Left lobe of liver (tissue), 2 donors: ENCODE measurements at places on chromosomes 16 and 17. TPM values are rescaled to one million over a fixed set of nuclear protein-coding genes. Genes with fewer than 3 reads are reported as not detected.

GRCh38 chr16:62213763-62214162 is 177.5 kb upstream of the CDH8 start:
- no peak for DNase-seq

GRCh38 chr17:30095507-30096244 is 20.9 kb upstream of the NSRP1 start:
- DNase-seq = no peak

- peak; percentile 94 for DNase-seq
These were observed 24.5 kb downstream of the AKAP1 start for GRCh38 chr17:57109393-57110151.

DNA sequence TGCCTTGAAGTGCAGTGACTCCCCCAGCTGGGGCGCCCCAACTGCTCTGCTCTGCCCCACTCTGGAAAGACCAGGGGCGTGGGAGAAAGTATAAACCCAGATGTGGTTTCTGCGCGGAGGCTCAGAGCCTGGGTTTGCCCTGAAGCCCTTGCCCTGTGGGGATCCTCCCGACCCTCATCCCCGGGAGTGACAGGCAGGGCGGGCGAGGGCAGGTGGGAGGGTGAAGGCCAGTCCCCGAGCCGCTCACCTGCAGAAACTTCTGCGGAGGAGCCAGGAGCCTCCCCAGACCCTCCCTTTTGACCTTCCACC is 3.8 kb downstream of the TPSD1 start:
- no peak for DNase-seq

- DNase-seq = peak; percentile 59
These were observed 5.9 kb downstream of the BBS2 start for GRCh38 chr16:56513972-56514371.

DNA sequence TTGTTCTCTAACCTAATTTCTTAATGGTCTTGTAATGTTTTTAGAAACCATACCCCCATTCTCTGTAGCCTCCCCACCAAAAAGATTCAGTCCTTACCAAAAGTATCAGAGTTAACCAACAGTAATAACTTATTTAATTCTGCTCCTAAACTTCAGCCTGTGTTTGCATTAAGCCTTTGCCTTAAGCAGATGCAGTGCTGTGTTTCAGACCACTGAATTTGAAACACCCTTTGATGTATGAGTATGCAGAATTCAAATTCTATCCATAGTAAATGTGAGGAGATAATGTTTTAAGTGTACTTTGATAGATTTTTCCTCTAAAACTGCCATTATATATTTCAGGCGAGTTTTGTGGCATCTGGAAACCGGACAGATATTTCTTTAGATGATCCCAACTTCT is 171.6 kb upstream of the RBL2 start:
- no peak for DNase-seq

DNA sequence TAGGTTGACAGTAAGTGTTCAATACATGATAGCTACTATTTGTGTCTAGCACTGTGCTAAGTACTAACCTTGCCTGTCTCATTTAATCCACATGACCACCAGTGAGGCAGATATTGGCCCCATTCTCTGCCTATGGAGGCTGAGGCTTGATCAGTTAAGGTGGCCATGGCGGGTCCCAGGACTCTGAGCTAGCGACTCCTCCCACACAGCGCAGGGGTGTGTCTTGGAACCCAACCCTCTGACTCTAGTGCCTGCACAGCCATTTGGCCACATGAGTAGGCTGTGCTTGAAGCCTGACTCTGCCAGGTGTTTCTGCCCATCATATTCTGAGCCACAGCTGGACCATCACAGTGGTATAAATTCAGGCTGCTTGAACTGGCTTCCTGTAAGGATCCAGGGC is 6.4 kb downstream of the NHERF1 start:
- no peak for DNase-seq

GRCh38 chr16:49580751-49581303 is 207.2 kb downstream of the C16orf78 start:
- DNase-seq = peak; percentile 66

DNA sequence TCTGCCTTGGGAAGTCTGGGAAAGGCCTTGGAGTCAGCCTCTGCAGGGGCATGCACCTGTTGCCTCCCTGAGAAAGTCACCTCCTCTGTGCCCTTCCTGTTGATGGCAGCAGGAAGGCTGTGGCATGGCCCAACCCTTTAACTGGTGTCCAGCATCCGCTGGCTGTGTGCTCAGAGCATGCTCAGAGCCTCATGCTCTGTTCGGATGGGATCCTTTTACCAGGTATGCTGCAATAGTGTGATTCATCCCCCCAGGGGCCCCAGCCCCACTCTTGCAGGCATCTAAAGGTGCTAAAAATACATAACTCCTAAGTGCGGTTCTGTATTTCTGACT is 24.9 kb downstream of the KLHL36 start:
- DNase-seq = no peak

DNA sequence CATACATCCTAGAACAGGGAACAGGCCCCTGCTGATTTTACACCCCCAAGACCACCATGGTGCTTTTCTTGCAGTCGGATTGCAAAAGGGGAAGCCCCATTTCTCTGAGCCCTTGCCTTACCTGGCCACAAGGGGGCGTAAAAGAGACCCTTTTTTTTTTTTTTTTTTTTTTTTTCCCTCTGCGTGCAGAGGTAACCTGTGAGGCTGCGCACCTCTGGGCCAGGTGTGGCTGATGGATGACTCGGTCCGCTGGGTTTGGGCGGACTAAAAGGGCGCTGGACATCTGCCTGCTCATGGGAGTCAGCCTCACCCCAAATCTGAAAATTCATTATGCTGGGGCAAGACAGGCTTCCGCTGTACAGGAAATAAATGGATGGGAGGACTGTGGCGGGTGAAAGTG is 281.0 kb downstream of the CBLN1 start:
- DNase-seq = no peak

DNA sequence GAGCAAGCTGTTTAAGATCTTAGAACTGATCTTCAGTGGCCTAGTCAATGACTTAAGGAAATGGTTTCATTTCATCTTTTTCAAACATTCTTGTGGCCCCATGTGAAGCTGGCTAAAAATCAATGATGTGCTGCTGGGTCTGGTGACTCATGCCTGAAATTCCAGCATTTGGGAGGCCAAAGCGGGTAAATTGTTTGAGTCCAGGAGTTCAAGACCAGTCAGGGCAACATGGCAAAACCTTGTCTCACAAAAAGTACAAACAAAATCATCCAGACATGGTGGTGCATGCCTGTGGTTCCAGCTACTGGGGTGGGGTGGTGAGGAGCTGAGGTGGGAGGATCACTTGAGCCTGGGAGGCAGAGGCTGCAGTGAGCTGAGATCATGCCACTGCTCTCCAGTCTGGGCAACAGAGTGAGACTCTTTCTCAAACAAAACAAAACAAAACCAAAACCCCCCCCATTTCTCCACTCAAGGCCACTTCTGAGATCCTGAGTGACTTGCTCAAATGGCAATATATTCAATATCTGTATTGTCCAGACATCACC is 17.4 kb upstream of the COL1A1 start:
- DNase-seq = no peak

GRCh38 chr16:2178321-2179106 is 17.9 kb downstream of the CASKIN1 start:
- no peak for DNase-seq

GRCh38 chr17:31418773-31419350 is 27.4 kb downstream of the RAB11FIP4 start:
- no peak for DNase-seq

DNA sequence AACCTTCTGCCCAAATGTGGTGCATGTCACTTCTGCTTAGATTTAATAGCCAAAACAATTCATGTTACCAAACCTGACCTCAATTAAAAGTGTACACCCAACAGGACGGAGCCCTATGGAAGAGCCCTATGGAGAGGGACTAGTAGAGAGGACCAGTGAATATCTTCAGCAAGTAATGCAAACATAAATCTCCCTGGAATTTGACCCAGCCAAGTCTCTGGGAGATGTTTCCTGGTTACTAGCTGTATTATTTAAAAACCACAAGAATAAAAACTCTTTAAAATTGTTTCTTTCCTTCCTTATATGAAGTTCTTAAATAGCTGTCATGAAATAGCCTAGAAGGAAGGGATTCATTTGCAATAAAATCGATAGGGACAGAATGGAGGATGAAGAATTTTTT is 255.8 kb downstream of the CDH11 start:
- no peak for DNase-seq

DNA sequence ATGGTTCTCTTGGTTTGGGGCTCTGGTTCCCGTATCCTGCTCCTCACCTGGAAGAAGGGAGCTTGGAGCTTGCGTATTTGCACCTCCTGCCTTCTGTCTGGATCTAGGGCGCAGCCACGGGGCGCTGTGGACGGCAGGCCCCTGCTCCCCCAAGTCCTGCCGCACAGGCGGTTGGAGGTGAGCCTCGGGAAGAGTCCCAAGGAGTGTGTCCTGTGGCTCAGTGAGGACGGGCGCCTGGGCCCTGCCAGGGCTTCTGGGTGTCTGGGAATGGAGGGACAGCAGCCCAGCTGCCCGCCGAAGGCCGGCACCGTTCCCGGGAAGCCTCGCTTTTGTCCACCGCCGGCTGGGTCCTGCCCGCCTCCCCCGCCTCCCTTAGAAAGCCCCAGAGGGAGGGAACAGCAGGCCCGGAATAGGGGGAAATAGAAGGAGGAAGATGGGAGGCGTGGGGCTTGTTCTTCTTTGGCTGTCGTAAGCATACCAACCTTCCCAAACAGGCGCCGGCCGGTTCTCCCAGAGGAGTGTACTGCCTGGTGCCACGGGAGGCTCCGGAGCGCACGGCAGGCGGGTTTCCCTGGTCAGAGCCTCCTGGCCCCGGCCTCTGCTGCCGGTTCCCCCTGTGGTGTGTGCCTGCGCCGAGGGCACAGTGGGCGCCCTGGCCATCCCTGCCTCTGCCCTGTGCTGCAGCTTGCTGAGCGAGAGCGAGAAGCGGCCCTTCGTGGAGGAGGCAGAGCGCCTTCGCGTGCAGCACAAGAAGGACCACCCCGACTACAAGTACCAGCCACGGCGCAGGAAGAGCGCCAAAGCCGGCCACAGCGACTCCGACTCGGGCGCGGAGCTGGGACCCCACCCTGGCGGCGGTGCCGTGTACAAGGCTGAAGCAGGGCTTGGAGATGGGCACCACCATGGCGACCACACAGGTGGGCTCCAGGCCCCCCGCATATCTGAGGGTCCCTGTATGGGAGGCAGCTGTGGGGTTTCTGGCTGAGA is 1.8 kb downstream of the SOX8 start:
- DNase-seq = no peak

CHRNE gene
- total RNA-seq = 3.1 TPM

NOG gene
- total RNA-seq = 0.13 TPM

DHRS7B gene
- 11.0 TPM for total RNA-seq

KRTAP4-3 gene
- not detected for total RNA-seq

SGCA gene
- 1.0 TPM for total RNA-seq

WNT9B gene
- not detected for total RNA-seq

NARF gene
- total RNA-seq = 22.5 TPM

MYH2 gene
- not detected for total RNA-seq

VMP1 gene
- 65.0 TPM for total RNA-seq

SOX15 gene
- 0.20 TPM for total RNA-seq

CES4A gene
- 67.7 TPM for total RNA-seq

PRR29 gene
- 0.18 TPM for total RNA-seq

IFT20 gene
- 24.2 TPM for total RNA-seq
